ENCODE measurements at places on chromosomes 7 and 10. TPM values are rescaled to one million over a fixed set of nuclear protein-coding genes. Genes with fewer than 3 reads are reported as not detected.

TLX1 gene
- not detected for total RNA-seq

TBX20 gene
- 1.2 TPM for total RNA-seq

NACAD gene
- total RNA-seq: 0.19 TPM

ARID5B gene
- 1.2 TPM for total RNA-seq
